ENCODE measurements at places on chromosomes 5 and 9.

DNA sequence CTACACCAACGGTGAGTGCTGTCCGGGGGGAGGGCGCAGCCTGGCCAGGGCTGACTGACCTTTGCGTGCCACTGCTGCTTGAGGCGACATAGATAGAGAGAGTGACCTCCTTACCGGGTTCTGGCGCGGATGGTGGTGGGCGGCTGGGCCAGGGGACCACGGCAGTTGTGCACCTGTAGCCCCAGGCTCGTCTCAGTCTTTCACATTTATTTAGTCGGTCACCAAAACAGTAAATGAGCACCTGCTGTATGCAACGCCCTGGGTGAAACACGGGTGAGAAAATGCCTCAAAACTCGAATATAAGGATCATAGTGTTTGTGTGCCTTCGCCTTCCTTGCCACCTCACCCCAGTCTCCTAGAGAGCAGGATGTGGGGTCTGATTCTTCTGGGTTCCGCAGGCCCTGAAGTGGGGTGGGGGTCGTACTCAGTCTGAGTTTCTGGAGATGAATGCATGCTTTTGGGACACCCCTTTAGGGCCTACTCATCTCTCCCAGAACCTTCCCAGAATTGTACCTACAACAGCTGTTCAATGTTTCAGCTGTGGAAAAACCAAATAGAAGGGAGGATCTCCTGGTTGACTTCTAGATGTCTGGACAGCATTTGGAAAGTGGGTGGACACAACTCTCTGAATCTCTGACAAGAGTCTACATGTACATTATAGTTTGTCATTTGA lies 714 bp downstream of the SEC24A start:
- DNase-seq, result no peak

DNA sequence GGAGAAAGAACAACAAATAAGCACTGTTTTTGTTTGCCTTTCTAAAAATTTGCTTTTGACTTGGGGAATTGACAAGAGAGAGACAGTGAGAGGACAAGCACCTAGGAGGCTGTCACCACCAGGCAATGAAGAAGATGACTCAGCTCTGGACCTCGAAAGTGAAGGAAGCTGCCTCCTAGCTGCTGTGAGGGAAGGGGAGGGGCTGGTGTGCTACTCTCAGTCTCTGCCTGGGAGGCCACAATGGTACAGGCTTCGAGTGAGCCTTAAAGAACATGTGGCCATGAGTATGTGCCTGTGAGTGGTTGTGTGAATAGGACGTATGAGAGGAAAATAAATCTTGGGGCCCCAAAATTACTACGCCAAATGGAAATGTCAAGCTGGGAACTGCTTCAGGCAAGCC lies 7.1 kb upstream of the PLK2 start:
- DNase-seq, result no peak

- DNase-seq, result no peak
Measured at GRCh38 chr9:135494791-135495559, 5.5 kb upstream of the MRPS2 start.

GRCh38 chr5:174245516-174246075 lies 200.1 kb downstream of the NSG2 start:
- no peak for DNase-seq

- DNase-seq, result no peak
Measured at GRCh38 chr5:25094219-25094618, 449.4 kb upstream of the CDH10 start.

DNA sequence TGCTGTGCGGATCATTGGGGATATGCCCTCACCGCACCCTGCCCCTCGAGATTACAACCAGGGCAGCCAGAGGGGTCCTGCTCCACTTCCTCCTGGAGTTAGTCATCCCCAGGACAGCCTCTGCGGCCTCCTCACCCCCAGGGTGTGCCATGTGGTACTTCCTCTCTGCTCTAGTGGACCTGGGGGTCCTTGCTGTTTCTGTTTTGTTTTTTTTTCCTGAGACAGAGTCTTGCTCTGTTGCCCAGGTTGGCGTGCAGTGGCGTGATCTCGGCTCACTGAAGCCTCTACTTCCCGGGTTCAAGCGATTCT lies 5.2 kb upstream of the FCN1 start:
- no peak for DNase-seq

DNA sequence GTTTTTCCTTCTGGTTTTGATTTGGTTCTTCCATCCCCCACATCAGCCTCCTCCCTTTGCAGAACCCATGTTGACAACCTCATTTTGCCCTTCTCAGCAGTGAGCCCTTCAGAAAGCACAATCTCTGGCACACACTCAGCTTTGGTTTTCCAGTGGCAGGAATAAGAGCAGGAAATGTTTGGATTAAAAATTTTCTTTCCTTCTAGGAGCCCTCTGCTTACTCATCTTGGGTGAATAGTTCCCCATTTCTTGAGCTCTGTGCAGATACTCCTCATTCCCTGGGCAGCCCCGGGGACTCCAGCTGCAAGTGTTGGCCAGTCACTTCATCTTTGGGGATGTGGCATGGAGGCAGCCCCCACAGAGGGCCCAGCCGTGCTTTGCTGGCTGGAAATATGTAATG lies 170.5 kb downstream of the NR3C1 start:
- no peak for DNase-seq

DNA sequence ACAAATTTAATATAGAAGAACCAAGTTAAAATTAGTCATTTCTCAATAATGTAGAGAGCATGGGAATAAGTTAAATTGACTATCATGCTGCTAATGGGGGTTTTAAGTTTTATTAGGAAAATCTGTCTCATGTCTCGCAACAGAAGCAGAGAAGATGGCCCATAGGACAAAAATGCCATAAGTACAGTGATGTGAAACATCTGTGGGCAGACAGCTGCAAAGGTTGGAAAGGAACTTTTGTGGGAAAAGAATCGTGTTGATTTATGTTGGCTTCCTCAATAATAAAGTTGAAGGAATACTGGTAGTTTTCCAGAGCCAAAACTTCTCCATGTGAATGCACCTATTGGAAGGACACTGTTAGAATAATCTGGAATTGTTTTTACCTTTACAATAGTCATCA lies 44.8 kb downstream of the VCAN start:
- no peak for DNase-seq

DNA sequence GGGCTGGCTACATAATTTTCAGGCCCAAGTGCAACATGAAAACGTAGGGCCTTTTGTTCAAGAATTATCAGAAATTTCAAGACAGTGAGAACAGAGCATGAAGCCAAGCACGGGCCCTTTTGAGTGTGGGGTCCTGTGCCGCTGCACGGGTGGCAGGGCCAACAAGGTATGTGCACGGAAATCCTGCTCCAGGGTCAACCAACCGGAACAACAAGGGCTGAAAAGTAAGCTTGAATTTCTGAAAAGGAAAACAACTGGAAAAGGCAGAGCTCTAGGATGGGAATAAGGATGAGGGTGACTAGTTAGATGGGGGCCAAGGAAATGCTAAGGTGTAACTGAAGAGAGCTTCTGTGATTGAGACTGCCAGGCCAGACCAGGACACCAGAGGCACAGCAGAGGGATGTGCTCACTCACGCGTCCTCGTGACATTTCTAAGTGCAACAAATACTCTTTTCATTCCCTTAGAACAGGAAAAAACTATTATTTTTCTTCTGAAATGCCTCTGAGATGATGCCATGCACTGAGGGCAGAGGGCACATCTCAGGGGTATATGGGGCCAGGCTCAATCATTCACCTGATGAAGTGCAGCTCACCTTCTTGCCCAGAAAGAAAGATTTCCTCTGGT lies 80.6 kb upstream of the LRRTM2 start:
- DNase-seq, result no peak

GRCh38 chr5:125043781-125044391 lies 297.4 kb upstream of the ZNF608 start:
- DNase-seq, result no peak

GRCh38 chr9:105286098-105286497 lies 41.6 kb downstream of the SLC44A1 start:
- DNase-seq, result no peak

DNA sequence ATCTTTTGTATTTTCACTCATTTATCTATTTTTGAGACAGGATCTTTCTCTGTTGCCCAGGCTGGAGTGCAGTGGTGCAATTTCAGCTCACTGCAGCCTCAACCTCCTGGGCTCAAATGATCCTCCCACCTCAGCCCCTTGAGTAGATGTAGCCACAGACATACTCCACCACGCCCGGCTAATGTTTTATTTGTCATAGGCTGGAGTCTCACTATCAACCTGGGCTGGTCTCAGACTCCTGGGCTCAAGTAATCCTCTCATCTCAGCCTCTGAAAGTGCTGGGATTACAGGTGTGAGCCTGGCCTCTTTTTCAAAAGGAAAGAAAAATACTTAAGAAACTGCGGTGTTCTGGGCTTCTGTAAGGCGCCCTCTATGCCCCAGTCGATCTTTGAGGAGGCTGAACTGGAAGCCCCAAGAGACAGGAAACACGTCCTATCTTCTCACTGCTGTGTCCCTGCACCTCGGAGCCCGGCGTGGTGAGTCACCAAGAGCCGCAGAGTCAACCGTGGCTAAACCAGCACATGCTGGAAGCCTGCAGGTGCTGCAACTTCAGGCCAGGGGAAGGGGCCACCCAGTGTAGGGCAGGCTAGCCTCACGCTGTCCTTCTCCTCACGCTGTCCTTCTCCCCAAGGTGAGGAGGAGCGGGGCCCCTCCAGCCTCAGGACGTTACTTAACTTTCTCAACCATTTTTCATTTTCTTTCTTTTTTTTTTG lies 15.2 kb upstream of the LHX3 start:
- no peak for DNase-seq

DNA sequence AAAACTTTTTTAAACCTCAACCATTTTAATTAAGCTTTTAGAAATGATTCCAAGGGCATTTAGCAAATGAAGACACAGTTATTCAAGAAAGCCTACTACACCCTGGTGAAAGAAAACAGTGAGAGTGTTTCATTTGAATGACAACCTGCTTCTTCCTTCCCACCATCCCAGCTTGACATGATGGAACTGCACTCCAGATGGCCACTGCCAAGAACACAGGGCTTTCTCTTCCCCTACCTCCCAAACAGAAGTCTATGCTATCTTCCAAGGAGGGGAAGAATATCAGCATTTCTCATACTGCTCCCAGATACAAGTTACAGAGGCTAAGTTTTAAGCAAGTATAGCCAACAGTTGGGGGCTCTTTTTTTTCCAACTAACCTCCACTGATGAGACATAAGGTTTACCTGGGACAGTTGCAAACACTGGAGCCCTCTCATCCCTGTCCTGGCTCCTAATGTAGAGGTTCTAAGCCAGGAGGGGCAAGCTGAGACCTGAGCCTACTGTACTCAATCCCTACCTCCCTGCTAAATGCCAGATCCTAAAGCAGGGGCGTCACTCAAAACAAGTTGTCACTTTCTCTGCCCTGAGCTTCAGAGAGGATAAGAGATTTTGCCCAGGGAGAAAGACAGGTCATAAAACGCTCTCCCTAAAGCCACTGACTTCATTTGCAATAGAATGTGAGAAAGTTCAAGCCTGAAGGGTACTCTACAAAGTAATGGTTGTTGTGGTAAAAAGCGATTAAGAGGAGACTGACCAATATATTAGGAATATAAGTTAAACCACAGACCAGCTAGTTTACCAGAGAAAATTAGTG lies 88.5 kb upstream of the SLC27A6 start:
- DNase-seq, result no peak

Data from stimulated activated CD8-positive, alpha-beta memory T cell treated with anti-CD3 and anti-CD28 coated beads, Interleukin-4, amount 100 ng/mL, for 1 hour (primary cell).